ENCODE measurements at places on chromosomes 12 and 14. TPM values are rescaled to one million over a fixed set of nuclear protein-coding genes. Genes with fewer than 3 reads are reported as not detected.

The PWP1 gene
- 103 TPM for total RNA-seq

The CARMIL3 gene
- total RNA-seq = 0.07 TPM

The GALNT9 gene
- total RNA-seq = not detected

The C12orf50 gene
- not detected for total RNA-seq

The B3GNT4 gene
- total RNA-seq = 0.58 TPM

The DTX1 gene
- total RNA-seq = not detected

The TIGAR gene
- 12.1 TPM for total RNA-seq

The IL26 gene
- total RNA-seq = not detected

The TMEM30B gene
- total RNA-seq = 4.8 TPM

The ARHGAP9 gene
- 1.2 TPM for total RNA-seq

DNA sequence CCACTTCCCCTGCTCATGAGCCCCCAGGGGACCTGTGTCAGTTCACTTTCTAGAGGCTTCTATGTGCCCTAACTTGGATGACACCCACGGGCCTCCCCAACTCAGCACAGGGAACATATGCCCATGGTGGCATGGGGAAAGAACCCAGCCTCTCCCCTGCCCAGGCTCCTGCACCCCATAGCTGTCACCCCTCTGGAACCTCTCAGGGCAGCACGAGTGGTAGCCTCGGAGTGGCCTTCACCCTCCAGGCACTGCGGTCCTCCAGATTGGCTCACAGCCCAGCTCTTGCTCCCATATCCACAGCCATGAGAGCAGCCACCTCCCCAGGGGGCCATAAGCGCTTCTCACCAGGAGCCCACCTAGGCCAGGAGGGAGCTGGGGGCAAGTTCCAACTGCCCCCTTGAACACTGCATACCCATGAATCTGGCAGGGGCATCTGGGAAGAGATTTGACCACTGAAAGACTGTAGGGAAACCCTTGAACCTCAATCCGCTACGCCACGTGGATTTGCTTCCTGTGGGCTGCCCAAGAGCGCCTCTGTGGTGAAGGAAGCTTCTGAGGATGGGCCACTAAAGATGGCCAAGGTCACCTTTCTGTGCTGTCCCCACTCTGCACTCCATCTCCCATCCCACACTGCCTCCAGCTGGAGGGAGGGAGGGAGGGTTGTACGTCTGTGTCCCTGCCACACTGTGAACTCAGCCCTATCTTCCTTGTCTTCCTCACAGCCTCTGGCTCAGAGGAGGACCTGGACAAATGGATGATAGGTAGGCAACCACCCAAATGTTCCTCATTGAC lies 11.9 kb downstream of the PLD4 start:
- DNase-seq = no peak

DNA sequence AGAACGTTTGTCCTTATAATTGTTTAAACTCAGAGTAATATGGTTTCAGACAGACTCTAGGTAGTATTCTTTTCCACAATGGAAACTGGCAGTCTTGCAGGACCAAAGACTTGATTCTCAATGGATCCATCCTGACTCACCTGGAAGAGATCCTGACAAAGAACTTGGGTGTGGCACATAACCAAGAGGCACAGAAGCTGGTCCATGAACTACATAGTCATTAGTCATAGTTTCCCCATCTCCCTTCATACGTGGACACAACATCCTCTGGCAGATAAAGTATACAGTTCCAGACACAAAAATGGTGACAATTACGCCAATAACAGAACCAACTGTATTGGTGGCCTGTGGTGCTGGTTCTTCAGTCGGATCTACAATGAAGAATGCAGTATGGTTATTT lies 55.8 kb downstream of the BCL2L14 start:
- DNase-seq = no peak

GRCh38 chr14:106507354-106507753 lies 981.0 kb downstream of the TMEM121 start:
- DNase-seq = no peak

DNA sequence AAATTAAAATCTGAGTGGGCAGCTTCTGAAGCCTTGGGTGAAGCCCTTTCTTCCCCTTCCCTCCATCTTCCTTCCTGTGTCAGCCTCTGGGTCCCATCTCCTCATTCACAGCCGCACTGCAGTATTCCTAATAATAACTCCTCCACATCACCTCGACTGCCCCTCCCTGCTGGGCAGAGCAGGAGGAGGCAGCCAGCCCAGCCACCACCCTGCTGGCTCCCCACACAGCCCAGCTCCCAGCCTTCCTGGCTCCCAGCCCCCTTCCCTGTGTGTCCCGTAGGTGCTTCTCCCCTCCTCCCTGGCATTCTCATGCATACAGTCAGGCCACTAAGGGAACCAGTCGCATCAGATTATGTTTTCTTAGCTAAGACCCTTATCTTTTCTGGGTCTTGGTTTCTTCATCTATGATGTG lies 3.7 kb downstream of the IFFO1 start:
- no peak for DNase-seq

DNA sequence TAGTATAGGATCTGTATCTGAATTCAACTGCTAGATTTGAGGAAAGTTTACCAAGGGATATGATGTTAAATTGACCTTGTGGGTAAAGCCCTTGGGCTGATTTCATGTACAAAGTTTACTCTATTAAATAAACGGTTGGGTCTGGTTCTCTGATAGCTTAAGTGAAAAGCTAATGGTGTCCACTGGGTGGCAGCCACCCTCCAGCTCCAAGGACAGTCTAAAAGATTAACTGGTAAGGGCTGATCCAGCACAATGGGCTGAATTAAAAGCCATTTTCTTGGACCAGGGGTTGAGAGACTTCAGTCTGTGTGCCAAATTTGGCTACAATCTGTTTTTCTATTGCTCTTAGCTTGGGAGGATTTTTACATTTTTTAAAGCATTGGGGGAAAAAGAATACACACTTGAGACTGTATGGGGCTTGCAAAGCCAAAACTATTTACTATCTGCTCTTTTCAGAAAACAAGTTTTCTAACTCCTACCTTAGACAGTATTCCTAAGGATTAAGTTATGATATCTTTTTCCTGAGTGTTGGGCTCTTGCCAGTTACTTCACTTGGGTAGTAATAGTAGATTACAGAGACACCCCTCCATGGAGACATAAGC lies 116.5 kb downstream of the GPHN start:
- DNase-seq = no peak

GRCh38 chr14:59254146-59254910 lies 65.9 kb downstream of the DAAM1 start:
- DNase-seq = no peak

GRCh38 chr12:103249607-103250006 lies 246.2 kb downstream of the C12orf42 start:
- DNase-seq = no peak

GRCh38 chr12:107317751-107318555 lies 224.6 kb upstream of the CRY1 start:
- DNase-seq = no peak

- DNase-seq = no peak
These were observed 368.7 kb upstream of the PRICKLE1 start for GRCh38 chr12:42958291-42958674.

DNA sequence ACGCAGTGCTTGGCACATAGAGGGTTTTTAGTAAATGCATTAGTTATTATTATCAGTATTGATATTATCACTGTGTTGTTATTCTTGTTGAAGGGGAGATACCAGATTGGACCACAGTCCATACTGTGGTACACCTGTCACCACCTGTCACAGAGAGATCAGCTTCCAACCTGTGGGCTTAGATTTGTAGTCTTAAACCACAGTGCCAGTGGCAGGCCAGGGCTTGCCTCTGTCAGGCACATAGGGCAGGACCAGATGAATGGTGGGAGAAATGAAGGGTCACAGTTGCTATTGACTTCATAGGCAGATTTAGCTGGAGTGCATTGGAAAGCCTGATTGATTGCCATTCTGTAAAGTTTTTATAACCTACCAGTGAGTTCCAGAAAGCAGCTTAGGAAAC lies 35.1 kb downstream of the ARL1 start:
- no peak for DNase-seq

- no peak for DNase-seq
These were observed 17.8 kb upstream of the RHOJ start for GRCh38 chr14:63186453-63186852.

DNA sequence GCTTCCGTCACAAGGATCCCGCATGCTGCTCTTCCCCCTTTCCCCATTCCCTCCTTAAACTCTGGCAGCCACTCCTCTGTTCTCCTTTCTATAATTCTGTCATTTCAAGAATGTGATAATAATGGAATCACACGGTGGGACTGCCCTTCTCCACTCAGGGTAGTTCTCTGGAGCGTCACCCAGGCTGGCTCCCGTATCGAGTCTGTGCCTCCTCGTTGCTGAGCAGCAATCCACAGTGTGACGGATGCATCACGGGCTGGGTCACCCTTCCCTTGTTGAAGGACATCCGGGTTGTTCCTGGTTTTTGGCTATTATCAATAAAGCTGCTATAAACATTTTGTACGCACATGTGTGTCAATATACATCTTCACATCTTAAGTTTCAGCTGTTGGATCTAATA lies 5.7 kb upstream of the SYNE3 start:
- DNase-seq = no peak

- DNase-seq = no peak
These were observed 57.2 kb downstream of the TTLL5 start for GRCh38 chr14:75718199-75718598.

DNA sequence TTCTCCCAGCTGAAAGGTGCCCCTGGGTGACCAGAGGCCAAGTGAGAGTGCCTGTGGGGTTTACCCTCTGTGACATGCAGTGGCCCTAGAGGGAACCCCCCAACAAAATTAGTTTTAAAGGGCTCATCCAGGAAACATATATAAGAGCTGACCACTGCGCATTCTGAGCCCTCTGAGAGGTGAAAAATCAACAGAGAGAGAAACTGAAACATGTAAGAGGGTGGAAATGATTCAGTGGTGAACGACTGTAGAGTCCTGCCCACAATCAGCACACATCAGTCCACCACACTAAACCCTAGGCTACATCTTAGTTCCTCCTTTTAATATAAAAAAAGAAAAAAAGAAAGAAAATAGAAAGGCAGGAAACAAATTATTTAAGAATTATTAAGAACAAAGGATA lies 21.0 kb upstream of the ACSM4 start:
- no peak for DNase-seq

DNA sequence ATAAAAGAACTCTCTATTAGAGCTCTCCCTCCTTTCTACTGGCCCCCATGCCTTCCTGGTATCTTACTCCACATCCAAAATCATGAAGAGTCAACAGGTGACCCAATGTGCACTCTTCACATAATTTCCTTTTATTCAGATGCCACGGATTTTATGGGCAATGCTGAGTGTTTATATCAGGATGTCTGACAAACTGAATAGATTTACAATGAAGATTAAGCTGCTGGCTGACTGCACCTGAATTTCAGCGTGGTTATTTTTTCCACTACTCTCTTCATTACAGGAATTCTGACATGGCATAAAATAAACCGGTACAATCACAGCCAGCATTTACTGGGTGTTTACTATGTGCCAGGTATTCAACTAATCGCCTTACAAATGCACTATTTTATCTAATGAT lies 29.4 kb upstream of the CERS5 start:
- no peak for DNase-seq

DNA sequence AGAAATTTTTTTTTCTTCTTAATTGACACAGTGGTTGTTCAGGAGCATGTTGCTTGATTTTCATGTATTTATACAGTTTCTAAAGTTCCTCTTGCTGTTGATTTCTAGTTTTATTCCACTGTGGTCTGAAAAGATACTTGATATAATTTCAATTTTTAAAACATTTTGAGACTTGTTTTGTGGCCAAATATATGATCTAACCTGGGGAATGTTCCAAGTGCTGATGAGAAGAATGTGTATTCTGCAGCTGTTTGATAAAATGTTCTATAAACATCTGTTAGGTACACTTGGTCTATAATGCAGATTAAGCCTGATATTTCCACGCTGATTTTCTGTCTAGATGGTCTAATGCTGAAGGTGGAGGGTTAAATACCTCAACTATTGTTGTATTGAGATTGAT lies 151.4 kb upstream of the IFNG-AS1 start:
- DNase-seq = no peak

- no peak for DNase-seq
These were observed 22.6 kb downstream of the ZFYVE21 start for GRCh38 chr14:103738166-103738565.

DNA sequence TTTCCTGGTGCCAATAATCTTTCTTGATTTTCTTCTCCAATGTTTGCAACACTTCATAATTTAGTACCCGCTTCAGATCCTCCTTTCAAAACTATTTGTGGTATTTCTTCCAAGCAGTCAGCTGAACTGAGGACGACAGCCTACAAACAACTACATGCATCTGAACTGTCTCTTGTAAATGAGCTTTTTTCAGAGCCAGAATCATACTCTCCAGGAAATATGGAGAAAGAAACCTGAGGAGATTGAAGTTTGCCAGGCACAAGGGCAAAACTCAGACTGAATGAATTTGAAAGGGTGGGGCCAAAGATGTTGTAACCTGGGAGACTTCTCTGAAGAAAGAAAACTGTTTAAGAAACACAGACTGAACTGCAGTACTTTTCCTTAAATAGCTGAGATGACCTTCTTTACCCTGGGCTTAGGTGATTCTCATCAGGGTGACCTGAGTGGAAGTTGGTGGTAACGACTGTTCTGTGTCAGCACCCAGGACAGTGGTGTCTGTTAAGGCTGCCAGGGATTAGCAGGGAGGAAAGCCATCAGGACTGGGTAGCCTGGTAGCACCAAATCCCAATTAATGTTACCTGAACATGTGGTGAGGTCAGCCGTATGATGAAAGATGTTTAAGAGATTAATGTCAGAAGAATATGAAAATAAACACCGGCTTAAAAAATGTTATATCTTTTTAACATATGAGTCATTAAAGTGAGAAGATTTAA lies 95.0 kb downstream of the TGFB3 start:
- DNase-seq = no peak

- no peak for DNase-seq
These were observed 376 bp downstream of the INSM2 start for GRCh38 chr14:35534208-35534872.

GRCh38 chr14:43503508-43503907 lies 1003.6 kb downstream of the FSCB start:
- no peak for DNase-seq

GRCh38 chr12:97800561-97800960 lies 338.0 kb downstream of the RMST start:
- DNase-seq = no peak

DNA sequence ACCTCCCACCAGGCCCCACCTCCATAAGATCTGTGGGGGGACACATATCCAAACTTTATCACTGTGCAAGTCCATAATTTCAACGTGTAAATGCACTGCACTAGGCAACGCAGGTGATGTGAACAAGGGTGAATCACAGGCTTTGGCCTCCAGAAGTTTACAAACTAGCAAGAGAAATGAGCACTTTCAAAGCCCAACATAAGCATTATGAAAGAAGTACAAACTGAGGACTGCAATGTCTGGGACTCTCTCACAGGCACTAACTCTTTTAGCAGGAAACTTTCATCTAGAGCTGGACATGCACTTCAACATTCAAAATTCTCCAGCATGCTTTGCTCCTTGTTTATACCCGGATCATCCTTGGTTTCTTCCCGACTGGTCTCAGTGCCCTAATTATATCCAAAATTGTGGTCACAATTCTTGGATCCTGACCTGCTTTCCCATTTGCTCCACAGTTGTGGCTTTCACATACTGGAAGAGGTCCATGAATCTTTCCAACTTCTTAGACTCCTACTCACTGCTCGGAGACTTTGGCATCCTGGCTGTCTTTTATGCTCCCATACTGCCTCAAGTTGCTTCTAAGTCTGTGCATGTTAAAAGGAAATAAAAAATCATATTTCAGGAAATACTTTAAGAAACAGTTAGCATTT lies 44.9 kb upstream of the STRAP start:
- DNase-seq = no peak

GRCh38 chr12:32891956-32892355 lies 4.6 kb downstream of the PKP2 start:
- peak; percentile 61 for DNase-seq

Measured in epithelial cell of proximal tubule (primary cell).